ENCODE measurements at places on chromosomes 7 and 10.

- no peak for DNase-seq
These were observed 70.4 kb downstream of the PYROXD2 start for GRCh38 chr10:98344589-98345038.

DNA sequence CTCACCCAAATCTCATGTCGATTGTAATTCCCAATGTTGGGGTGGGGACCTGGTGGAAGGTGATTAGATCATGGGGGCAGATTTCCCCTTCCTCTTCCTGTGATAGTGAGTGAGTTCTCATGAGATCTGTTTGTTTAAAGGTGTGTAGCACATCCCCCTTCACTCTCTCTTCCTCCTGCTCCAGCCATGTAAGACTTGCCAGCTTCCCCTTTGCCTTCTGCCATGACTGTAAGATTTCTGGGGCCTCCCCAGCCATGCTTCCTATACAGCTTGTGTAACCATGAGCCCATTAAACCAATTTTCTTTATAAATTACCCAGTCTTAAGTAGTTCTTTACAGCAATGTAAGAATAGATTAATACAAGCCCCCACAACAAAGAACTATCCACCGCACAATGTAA, 109.9 kb upstream of the JAZF1 start:
- DNase-seq = no peak

DNA sequence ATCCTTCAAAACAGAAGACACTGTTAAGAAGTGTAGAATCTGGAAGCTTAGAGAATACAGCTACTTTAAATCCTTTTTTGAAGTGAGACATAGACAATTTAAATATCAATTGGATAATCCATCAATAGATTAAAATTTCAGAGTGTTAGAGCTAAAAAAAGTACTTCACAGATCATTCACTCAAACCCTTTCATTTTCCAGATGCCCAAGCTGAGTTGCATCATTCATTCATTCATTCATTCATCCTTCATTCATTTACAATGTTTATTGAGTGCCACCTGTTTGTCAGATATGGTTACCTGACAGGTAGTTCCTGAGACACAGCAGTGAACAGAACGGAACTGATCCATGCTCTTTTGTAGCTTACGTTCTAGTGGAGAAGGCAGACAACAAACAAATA, 290.7 kb upstream of the MTPN start:
- no peak for DNase-seq

- no peak for DNase-seq
These were observed 294.9 kb downstream of the GLRX3 start for GRCh38 chr10:130430852-130431704.

DNA sequence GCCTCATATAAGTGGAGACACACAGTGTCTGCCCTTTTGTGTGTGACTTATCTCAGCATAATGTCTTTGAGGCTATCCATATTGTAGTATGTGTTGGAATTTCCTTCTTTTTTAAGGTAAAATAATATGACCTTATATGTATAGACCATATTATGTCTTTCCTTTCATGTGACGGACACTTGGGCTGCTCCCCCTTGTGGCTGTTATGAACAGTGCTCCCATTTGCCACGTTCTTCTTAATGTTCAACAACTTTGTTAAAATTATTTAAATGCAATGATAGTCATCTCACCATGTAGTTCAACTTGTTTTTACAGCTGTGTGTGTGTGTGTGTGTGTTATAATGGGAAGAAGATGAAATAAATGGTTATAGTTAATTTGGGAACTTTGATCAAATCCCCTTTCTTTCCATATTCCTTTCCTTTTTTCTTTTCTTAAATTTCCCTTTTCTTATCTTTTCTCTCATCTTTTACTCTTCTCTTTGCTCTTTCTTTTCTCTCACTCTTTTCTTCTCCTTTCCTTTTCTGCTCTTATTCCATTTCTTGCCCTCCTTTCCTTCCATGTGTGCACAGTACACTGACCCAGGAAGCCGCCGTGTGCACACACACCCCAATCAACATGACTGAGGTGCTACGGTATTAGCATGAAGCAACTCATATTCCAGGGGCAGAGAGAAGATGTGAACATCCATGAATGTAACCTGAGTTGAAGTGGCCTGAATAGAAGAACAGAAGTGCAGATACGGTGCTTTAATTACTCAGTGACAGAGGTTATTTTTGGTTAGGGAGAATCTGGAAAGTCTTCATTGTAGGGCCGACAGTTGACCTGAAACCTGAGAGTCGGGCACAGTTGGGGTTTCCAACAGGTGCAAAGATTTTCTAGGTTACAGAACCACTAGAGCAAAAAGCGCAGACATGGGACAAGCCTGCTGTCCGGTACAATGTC, 596.6 kb downstream of the SDK1 start:
- peak; percentile 6 for DNase-seq

- DNase-seq = no peak
These were observed 142.2 kb upstream of the TMEM196 start for GRCh38 chr7:19915596-19915995.

DNA sequence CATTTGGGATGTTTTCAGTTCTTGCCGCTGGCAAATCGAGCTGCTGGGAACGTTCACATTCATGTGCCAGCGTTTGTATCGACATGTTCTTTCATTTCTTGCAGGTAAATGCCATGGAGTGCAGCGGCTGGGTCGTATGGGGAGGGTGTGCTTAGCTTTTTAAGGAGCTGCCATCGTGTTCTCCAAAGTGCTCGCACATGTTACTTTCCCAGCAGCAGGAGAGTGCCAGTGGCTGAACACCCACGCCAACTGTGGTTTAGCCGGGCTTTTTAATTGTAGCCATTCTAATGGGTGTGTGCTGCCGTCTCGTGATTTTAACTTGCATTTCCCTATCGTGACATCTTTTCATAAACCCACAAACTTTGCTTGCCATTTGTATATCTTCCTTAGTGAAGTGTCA, 11.6 kb upstream of the BNIP3 start:
- DNase-seq = no peak
